ENCODE measurements at places on chromosomes 16 and 17.

DNA sequence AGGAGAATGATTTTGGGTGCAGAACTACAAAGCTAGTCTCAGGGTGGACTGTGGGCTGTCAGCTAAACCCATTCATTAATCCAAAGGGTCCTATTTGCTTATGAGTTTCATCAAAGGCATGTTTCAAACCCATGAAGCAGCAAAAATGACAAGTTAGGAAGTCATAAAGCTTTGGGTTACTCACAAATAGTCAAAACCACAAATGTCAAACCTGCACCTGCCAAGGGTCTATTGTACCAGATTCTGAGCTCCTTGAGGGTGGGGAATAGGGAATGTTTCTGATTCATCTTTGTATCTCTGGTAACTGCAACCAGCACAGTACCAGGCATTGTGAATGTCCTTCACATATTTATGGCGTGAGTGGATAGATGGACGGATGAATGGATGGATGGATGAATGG, 317.7 kb downstream of the MAF start:
- no peak for DNase-seq

DNA sequence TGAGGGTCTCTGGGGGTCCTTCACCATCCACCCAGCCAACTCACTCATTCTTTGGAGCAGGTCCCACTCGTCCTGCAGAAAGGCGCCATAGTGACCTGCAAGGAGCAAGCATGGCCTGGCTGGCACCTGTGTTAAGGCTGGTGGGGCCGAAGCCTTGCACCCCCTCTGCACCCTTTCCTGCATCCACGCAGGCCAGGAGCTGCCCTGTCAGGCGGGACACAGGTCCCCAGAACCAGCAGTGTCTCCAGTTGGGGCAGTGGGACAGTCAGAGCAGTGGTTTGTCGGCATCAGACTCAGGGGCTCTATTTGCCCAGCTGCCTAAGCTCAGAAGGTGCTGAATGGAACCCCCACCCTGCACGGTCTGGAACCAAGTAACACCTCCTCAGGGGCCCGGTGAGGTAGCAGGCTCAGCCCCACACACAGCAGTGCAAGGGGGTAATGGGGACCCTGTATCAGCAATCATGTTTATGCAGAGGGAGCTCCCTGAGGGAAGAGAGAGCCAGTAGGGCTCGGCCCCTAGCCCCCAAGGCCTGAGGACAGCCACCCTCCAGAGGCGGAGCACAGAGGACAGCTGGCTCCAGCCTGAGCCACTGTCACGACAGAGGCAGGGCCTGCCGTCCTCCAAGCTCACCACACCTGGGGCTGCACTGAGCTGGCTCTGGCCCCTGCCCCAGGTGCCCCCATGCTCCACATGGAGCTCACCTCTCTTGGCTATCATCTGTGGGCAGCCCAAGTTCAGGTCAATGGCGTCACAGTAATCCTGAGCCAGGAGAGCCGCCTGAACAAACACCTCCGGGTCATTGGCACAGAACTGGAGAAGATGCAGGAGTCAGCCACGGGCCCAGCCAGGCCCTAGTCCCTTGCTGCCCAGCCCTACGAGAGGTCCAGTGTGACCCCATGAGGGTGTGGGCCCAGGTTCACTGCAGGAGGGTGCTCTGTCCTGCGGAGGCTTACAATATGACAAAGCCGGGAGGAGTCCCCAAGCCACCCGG, 1.9 kb downstream of the DUS1L start:
- DNase-seq, result no peak

- DNase-seq, result no peak
Observed at GRCh38 chr17:82723169-82723807, 6.8 kb downstream of the FN3KRP start.

DNA sequence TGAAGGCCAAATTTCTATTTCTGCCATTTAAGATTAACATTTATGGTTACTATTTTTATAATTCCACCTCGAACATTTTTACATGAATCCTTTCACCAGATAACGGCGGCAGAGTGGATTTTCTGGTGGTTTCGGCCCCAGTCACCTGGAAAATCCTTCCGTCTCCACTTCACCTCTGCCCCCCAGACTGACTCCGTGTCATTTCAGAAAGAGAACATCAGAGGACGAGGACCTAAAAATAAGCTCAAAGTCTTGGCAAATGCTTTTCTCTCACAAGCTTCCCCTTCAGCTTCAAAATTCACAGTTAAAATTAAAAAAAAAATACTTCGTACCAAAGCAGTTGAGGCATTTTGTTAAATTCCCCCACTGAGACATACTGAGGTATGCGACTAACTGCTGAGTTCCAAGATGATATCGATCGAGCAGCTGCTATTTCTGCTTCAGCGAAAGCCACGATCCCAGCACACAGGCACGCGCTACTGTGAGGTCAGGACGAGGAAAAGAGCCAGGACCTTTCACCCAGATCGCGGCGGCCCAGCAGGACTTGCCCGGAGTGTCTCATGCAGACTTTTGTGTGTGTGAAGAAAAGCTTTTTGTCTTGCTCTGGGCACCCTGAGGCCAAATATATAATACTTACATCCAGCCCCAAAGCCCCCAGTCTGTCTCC, 36.8 kb downstream of the ASPA start:
- no peak for DNase-seq

- no peak for DNase-seq
Observed at GRCh38 chr17:37170881-37171425, 204.8 kb upstream of the C17orf78 start.

DNA sequence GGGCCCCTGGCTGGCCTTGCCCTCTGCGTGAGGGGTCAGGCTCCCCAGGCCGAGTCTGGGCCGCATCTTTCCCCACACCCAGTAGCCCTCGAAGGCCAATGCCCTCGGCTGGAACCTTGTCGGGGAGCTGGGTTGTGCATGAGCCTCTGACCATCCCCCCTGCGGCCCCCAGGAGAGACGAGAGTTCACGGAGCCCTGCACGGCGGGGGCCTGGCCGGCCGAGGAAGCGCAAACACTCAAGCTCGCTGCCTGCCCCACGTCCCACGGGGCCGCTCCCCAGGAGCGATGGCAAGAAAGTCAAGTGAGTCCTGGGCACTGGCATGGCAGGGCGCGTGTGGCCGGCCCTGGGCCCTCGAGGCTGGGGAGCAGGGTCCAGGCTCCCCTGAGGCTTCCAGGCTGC, 57.3 kb downstream of the BAHCC1 start:
- no peak for DNase-seq

DNA sequence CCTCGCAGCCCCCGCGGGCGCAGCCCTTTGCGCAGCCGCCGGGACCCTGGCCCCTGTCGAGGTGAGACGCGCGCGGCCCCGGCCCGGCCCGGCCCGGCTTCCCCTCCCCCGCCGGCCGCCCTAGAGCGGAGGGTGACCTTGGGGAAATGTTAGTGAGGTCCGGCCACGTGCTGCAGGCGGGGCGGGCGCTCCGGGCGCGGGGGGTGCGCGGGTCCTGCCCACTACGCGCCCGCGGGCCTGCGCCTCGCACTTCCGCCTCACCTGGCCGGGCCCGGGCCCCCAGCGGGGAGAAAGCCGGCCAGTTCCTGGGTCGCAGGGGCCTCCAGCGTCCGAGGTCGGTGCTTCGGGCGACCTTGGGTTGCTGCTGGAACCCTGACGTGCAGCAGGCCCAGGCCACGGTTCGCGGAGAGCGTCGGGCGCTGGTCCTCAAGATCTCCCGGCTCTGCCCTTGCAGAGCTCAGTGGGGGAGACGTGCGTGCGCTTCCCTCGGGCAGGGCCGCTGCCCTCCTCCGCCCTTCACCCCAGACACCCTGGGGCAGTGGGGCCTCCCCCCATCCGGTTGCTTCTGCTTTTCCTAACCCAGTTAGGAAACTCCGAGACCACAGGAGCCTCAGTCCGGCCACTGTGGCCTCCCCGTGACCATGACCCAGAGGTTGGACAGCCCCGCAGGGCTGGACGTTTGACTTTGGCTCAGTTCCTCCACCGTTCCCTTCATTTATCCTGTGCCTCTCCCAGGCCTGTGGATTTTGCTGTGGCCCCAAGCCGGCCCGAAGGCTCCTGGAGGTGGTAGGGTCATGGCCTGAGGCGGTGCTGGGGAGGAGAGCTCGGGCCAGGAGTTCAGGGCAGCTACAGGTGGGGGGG, 791 bp downstream of the MCRIP2 start:
- peak; percentile 78 for DNase-seq

DNA sequence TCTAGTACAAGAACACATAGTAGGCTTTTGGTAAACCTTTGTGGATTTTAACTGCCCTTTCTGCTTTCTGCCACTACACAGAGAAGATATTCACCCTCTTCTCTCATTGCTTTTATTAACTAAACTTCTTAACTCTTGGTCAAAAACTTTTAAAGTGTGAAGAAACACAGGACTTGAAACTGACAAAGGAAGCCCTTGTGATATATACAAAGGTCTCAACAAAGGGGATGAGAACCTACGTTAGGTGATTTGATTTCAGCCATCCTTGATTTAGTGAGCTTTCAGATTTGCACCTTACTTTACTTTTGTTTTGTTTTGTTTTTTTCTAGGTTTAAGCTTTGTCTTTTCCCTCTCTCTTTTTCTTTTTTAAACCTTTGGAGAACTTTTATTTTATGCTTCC, 66.9 kb downstream of the TBX4 start:
- no peak for DNase-seq

DNA sequence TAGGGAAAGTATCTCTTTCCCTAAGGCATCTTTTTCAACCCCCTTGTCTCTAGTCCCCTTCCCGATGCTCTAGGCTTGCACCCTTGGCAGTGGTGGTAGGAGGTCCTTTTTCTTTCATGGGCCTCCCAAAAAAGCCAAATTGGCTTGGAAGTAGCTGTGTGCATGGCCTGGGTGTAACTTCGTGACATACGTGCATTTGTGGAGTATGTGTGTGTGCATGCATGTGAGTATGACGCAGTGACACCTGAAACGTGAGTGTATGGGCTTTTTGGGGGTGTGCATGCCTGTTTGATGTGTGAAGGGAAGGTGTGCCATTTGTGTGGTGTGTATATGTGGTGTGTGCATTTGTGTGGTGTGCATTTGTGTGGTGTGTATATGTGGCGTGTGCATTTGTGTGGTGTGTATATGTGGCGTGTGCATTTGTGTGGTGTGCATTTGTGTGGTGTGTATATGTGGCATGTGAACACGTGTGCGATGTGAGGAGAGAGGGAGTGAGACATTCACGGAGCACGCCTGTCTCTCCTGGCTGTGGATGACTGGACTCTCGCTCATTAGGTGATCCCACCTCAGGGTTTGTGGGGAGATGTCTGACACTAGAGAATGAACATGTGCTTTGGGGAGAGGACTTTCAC, 15.7 kb downstream of the IGFBP4 start:
- DNase-seq, result no peak

- DNase-seq, result no peak
Observed at GRCh38 chr17:66620528-66620927, 214.4 kb upstream of the CACNG5 start.

DNA sequence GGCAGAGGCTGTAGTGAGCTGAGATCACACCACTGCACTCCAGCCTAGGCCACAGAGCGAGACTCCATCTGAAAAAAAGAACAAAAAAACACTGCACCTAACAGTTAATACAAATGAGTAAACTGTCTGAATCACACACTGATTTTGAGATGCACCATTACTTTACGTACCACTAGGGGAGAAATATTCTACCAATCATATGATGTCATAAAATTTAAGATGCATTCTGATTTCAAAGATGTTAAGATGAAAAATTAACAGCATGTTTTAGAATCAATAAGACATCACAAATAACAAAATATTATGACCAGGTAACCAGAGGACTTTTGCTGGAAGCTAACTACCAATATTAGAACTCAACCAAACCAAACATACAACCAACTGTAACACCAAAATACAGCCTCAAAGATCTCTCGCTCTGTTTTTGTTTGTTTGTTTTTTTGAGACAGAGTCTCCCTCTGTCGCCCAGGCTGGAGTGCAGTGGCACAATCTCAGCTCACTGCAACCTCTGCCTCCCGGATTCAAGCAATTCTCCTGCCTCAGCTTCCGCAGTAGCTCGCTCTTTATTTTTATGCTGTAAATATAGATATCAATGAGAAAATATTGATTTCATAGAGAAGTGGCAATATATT, 31.6 kb downstream of the GLG1 start:
- no peak for DNase-seq

- no peak for DNase-seq
Observed at GRCh38 chr16:77500934-77501664, 66.3 kb upstream of the ADAMTS18 start.

DNA sequence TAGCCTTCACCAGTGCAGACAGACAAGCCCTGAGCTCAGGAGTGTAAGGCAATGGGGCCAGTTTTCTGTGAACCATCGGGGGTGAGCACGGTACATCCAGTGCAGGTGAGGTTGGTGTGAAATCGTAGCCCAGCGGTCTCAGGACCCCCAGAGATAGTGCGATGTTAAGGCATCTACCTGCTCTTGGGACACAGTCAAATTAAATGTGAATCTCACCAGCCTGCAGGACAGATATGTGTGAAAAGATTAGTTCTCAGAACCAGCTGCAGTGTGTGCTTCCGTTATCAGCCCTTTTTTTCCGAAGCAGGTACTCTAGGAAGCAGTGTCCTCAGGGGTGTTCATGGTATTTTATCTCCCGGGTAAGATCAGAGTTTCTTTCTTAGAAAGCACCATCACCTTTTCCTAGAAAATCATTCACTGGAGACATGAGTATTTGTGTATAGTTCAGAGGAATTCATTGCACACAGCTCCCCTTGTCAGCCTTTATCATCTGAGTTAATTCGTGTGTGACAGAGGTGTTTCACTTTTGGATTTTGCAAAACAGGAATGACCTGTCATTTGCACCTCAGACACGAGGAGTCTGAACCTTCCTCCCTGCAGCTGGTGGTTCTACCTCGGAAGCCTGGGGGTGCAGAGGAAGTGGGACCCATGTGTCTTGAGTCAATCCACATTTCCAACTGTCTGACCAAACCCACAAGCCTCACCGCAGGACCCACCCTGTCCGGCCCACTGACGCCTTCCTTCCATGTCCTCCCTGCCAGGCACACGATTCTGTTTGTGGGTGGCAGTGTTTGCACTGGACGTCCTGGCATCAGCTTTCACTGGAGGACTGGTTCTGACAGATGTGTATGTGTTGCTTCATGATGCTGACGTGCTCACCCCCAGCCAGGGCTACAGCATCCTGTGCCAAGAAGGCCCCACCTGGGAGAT, 107.8 kb downstream of the CLEC16A start:
- peak; percentile 93 for DNase-seq

DNA sequence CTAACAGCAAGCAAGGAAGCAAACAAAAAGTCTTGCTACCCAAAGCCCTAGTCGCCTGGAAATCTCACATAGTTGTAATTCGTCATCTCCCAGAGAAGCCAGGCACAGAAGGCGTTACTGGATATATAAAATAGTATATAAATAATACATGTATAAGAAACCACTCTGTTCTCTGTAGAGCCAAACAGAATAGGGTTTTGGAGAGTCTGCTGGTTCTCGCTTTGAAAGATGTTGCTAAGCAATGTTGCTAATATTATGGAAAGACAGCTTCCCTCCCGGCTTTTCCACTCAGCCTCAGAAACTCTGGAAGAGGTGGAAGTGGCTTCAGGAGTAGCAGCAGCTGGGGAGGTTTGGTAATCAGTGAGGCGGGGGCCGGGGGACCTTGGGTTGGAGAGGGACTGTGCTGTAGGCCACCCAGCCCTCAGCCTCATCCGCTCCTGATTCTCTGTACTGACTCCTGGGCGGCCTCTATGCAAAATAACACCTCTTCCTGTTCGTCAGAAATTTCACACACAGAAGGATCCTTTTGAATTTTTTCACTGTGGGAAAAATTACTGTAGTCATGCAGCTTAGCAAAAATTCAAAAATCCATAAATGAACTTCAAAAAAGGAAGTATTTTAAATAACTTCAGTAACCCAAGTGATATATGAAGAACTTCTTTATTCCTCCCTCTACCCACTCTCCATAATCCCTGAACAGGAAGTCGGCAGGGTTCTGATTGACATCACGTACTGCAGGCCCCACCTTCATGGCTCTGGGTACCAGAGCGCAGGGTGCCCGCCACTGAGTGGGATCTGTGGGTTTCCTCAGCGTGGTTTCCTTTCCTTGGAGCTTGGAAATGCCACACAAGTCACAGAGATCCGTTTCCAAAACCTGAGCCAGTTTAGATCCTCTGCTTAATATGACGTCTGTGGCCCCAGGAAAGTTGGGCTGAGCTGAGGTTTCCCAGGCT, 51.4 kb downstream of the RAP1GAP2 start:
- DNase-seq, result no peak

Measured in HL-60 (cell line).